Muscle of leg (tissue), 16 donors: ENCODE measurements at places on chromosomes 11 and 22.
A peak's percentile ranks its signal among the peaks of the same experiment; 100 is the strongest.

GRCh38 chr22:43474161-43475101, 62.6 kb downstream of the MPPED1 start:
- DNase-seq = no peak

GRCh38 chr11:78083021-78083420, 3.4 kb upstream of the NDUFC2 start:
- DNase-seq = no peak

GRCh38 chr11:104057908-104058307, 21.5 kb downstream of the DDI1 start:
- no peak for DNase-seq

GRCh38 chr11:1746511-1746931, 3.9 kb downstream of the IFITM10 start:
- peak; percentile 51 for DNase-seq

DNA sequence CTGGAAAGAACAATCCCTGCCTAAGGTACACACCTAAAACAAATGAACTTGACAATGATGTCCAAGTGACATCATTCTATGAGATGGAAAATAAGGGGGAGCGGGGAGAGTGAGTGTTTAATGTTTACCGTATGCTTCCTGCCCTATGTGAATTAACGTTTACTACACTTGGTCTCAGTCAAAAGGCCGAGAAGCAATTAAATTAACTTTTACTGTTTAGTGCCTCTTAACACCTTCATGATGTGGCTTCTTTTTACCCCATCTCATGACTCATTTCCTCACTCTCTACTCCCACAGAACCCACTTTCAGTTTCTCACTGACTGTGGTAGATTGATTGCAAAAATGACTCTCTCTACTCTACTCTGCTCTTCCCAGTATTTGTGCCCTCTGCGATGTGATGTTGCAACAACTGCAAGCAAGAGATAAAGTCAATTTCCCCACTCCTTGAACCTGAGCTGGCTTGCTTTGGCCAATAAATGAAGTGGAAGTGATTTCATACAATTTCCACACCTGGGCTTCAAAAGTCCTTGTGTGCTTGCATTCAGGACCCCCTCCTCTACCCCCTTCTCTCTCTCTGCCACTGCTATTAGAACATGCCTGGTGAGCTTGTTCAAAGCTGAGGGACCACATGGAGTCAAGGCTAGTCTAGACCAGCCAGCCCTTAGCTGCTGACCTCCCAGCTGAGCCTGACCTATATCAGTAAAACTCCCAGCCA, 11.6 kb upstream of the ALKBH3 start:
- DNase-seq = peak; percentile 40

DNA sequence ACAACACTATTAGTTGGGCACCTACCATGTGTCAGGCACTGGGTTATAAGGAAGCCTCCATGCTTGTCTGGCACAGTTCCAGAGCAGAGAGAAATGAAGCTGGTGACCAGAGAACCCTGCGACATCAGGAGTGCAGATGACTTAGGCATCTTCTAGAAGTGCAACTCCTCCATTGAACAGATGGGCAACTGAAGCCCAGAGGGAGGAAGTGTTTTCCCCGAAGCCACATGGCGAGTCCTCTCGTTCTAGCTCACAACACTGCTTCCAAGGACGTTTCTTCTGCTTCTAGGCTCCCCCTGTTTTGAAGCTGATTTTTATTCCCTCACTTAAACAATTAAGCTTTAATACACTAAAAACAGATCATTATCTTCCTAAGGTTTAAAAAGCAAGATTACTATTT, 109.8 kb upstream of the SYT13 start:
- no peak for DNase-seq

DNA sequence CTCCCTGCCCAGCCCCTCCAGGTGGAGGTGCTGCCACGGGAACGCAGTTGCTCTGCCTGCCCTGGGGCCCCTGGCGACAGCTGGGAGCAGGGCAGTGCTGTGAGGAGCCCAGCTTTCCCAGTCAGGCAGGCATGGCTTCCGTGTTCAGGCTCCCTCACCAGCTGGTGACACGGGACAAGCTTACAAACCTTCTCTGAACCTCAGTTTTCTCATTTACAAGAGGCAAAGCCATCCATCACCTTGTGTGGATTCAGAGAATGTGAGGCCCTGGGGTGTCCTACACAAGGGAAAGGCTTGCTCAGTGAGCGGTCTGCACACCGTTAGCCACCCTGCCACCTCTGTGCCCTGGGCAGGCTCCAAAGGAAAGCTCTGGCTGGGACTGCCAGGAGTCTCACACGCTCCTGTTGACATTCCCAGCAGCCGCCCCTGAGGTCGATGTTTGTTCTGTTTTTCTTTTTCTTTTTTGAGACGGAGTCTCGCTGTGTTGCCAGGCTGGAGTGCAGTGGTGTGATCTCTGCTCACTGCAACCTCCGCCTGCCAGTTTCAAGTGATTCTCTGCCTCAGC, 23.5 kb downstream of the SUN2 start:
- DNase-seq = no peak

GRCh38 chr11:44243595-44244343, 66.2 kb downstream of the ALX4 start:
- peak; percentile 51 for DNase-seq

- peak; percentile 27 for DNase-seq
Observed at GRCh38 chr11:84173078-84173477, 886.9 kb upstream of the CCDC90B start.

GRCh38 chr11:15286465-15286864, 171.7 kb downstream of the INSC start:
- peak; percentile 25 for DNase-seq

GRCh38 chr11:64826578-64827450, 16.5 kb upstream of the MEN1 start:
- no peak for DNase-seq

DNA sequence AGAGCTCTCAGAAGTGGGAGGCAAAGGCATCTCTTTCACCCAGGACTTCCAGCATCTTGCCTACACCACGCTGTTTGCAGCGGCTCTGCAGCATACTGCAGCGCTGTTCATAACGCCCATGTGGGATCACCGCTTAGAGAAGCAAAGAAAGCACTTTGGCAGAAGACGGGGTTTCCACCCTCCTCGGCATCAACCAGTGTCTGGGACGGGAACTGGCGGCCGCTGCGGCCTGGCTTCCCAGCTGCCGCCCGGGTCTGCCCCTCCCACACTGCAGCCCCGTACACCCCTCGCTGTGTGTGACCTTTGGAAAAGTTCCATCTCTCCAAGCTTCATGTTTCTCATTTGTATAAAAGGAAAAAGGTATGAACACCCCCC, 545 bp upstream of the TIRAP start:
- DNase-seq = peak; percentile 76

DNA sequence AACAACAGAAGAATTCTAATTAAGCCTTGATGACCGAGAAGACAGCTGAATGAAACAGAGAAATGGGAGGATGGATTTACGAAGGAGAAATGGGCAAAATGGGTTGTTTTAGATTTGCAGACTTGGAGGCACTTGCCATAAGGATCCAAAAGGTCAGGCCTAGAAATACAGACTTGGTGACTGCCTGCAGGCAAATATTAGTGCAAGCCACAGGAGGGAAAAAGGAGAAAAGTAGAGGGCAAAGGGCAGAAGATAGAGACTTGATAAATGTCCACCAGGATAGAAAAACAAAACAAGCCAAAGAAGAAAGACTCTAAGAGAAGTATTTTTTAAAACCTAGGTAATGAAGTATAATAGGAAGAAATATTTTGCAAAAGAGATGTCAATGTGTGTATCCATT, 13.1 kb downstream of the CCDC34 start:
- DNase-seq = no peak

DNA sequence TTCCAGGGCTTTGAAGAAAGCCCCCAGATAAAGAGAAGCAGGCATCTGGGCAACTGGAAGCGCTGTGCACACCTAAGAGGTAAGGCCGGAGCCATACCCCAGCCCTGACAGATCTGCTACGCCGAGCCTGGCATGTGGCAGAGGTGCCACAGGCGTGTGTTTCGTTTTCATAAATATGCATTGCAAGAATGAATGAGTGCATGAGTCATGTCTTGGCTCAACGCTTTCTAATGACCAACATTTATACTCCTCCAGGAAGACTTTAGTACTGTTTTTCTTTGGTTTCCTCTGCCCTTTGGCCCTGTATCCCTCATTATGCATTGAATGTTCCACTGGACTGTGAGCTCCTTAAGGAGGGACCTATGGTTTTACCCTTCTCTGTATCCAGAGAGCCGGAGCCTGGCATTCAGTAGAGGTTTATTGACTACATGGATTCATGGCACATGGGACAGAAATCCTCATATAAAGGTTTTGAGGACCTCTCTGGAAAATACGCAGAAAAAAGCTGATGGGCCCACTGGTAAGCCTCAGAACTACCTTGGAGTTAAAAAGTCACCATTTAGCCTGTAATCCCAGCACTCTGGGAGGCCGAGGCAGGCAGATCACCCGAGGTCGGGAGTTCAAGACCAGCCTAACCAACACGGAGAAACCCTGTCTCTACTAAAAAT, 38.9 kb upstream of the CSNK2A3 start:
- peak; percentile 69 for DNase-seq

- no peak for DNase-seq
Observed at GRCh38 chr11:103585911-103586310, 450.5 kb upstream of the DDI1 start.

GRCh38 chr11:110798201-110798900, 86.1 kb upstream of the ARHGAP20 start:
- DNase-seq = no peak

GRCh38 chr22:29689880-29690213, 30.0 kb upstream of the CABP7 start:
- DNase-seq = peak; percentile 68

DNA sequence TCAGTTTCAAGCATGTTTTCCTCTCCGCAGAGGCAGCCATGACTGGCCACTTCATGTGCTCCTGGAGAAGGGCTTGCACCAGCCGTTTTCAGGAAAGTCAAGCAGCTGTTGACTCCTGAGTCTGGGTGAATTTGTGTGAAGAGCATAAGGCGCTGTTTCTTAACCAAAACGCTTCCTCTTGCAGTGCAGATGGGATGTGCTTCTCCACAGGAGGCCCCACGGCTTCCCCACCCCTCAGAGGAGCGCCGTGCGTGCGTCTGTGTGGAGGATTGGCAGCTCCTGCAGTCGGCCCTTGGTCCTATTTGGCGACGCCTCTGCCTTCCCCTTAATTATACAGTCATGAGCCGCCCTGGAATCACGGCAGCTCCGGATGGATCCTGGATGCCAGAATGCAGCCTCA, 54.1 kb upstream of the B3GAT1 start:
- DNase-seq = peak; percentile 14

DNA sequence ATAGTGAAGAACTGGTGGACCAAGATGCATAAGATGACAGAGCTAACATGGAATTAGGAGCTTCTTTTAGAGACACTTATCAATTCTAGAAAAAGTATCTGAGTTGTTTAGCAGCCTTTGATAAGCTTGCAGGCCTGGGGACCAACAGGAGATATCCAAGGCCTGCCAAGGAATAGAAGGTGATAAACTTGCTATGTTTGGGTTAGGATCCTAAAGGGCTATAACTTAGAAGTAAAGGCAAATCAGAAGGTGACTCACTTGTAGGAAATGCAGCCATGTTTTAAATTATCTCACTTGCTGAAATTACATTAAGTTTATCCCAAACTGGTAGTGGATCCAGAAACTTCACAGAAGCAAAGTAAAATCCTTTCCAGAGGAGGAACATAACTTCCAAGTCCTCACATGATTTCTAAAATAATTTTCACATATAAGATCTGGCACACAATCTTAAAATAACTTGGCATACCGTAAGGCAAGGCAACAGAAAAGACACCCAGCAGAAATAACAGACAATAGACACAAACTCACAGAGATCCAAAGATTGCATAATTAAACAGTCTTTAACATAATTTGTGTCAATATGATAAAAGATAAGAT, 69.6 kb upstream of the TEAD1 start:
- DNase-seq = peak; percentile 28

GRCh38 chr22:31248138-31248745, 36.1 kb downstream of the LIMK2 start:
- DNase-seq = peak; percentile 94

- DNase-seq = peak; percentile 16
Observed at GRCh38 chr11:13278609-13279486, 1.3 kb downstream of the BMAL1 start.

DNA sequence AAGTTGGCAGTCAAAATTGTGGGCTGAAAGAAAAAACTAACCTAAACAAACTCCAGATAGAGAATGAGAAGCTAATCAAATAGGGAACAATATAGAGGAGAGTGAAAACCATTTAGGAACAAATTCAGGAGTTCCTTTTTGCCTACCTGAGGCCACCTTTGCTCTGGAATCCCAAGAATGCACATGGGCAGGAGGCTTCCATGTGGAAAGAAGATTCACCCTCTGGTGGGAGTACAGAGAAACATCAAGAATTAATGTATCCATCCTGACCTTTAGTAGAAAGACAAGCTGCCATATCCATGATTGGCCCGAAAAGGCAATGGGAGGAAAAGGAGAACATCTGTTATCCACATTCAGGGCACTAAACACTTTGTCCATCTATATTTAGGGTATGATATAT, 35.0 kb upstream of the MRGPRX1 start:
- DNase-seq = no peak

GRCh38 chr11:102014756-102015155, 32.5 kb upstream of the CFAP300 start:
- no peak for DNase-seq

- no peak for DNase-seq
Observed at GRCh38 chr22:36360011-36360410, 27.8 kb downstream of the MYH9 start.

GRCh38 chr11:8091721-8092120, 10.7 kb downstream of the TUB start:
- no peak for DNase-seq
